ENCODE measurements at places on chromosomes 12 and 14.

- DNase-seq, result no peak
Measured at GRCh38 chr12:124919521-124920352, 5.3 kb upstream of the UBC start.

GRCh38 chr12:11676052-11676451 lies 26.6 kb downstream of the ETV6 start:
- DNase-seq, result no peak

- no peak for DNase-seq
Measured at GRCh38 chr12:1809591-1810190, 10.7 kb upstream of the LRTM2 start.

- DNase-seq, result no peak
Measured at GRCh38 chr12:5577741-5578140, 145.8 kb downstream of the NTF3 start.

DNA sequence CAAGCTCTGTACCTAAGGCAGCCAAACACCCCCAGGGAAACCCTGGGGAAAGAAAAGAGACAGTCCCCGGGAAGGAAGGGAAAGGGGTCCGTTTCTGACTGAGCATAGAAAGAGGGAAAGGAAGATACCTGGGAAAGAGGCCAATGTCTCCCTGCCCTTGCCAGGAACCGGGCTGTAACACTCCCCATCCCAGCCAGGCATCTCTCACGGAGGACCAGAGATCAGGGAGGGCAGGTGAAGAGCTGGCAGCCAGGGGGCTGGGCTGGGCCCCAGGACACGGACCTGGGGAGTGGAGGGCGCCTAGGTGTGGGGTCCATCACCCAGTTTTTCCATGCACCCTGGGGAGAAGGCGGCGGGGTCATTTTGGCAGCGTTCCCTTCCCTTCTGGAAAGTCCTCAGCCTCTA lies 18.9 kb upstream of the PLEKHH1 start:
- DNase-seq, result no peak

- DNase-seq, result no peak
Measured at GRCh38 chr12:75747572-75748021, 236.2 kb upstream of the KRR1 start.

GRCh38 chr12:108232565-108232964 lies 103.5 kb downstream of the WSCD2 start:
- DNase-seq, result no peak

DNA sequence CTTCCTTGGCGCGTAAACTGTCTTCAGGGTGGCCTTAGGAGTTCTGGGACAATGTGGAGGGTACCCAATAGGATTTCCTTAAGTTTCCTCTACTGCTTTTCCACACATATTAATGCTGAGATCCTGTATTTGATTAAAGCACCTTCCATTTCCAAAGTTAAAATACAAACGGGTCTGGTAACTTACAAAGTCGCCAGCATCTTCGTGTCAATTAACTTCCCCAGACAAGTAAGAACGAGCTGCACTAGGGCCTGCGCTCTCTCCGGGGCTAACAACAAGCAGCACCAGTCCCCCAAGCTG lies 130.9 kb downstream of the NDUFA12 start:
- no peak for DNase-seq

GRCh38 chr14:24892497-24893051 lies 157.4 kb downstream of the STXBP6 start:
- DNase-seq, result no peak

DNA sequence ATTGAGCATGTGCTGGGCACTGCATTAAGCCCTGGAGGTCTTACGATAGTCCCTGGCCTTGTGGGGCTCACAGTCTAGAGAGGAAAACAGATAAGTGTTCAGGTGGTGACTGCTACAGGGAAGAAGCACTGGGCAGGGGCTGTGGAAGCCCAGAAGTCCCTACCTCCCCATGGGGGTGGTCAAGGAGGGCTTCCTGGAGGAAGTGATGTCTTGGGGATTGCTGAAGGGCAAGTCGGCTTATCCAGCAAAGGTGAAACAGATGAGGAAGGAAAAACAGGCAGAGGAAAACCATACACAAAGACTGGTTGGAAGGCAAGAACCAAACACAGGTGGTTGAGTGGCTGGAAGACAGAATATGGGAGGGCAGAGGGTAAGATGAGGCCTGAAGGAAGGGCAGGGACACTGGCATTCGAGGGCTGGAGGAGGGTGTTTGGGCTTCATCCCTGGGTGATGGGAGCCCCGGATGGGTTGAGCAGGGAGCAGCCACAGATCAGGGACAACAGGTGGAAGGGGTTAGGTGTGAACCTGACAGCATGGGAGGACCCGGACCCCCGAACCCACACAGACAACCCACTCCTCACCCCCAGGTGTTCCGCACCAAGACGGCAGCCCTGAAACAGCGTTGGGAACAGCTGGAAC lies 2.8 kb downstream of the CFAP73 start:
- no peak for DNase-seq

DNA sequence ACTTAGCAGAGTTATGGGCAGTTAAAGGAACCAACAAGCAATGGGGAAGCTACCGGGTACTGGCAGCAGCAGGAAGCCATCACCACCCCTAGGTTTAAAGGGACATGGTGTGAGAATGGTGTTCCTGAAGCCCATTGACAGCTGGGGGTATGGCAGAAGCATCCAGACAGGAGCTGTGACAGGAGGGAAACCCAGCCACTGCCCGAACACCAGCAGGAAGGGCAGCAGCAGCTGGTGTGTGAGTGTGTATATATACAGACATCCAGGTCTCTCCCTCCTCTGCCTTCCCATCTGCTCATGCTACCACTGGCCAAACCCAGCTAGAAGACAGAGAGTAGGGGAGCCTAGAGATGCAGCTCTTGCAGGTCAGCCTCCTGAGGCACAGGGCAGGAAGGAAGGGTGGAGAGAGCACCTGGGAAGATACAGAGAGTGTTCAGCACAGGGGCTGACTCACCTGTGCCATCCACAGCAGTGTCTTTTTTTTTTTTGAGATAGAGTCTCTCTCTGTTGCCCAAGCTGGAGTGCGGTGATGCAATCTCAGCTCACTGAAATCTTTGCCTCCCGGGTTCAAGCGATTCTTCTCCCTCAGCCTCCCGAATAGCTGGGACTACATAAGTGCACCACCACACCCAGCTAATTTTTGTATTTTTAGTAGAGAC lies 9.2 kb upstream of the ADCK1 start:
- DNase-seq, result no peak

- DNase-seq, result no peak
Measured at GRCh38 chr12:78406828-78407227, 457.7 kb upstream of the SYT1 start.

DNA sequence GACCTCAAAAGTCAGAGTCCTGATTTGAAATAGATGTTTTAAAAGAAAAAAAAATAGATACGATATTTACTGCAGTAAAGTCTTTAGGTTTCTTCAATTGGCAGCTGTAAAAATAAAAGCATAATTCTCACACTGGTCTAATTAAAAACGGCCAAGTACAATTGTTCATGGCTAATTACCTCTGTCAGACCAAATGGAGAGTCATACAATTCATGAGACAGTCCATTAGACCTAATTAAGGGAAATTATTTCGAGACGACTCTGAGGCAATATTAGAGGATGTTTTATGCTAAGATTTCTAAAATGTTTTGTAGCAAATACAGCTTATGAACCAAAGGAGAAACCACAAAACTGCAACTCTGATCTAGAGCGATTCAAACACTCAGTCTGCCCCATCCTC lies 131.3 kb downstream of the PHLDA1 start:
- no peak for DNase-seq

DNA sequence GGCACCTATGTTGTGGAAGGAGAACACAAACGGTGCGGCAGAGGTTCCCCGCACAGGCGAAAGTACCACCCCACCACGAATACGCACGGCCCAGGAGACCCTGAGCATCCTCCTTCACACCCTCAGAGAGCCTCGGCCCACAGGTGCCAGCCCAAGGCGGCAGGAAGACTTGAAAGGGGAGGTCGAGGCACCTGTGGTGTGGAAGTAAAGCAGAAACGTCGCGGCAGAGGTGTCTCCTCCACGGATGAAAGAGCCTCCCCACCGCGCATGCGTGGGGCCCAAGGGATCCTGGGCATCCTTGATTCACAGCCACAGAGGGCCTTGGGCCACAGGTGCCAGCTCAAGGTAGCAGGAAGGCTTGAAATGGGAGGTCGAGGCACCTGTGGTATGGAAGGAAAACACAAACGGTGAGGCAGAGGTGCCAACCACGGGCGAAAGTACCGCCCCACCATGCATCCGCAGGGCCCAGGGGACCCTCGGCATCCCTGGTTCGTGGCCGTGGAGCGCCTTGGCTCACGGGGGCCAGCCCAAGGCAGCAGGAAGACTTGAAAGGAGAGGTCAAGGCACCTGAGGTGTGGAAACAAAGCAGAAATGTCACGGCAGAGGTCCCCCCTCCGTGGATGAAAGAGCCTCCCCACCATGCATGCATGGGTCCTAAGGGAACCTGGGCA lies 380.1 kb downstream of the ALG10 start:
- DNase-seq, result no peak

DNA sequence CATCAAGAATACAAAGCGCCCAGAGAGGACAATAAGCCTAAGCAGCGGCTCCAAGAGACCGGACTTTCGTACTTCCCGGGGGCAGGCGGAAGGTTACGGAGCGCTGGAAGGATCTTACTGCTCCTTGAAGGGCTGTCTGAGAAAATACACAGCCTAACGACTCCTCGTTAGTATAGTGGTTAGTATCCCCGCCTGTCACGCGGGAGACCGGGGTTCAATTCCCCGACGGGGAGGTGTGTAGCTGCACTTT lies 12.1 kb upstream of the TMPO start:
- no peak for DNase-seq

DNA sequence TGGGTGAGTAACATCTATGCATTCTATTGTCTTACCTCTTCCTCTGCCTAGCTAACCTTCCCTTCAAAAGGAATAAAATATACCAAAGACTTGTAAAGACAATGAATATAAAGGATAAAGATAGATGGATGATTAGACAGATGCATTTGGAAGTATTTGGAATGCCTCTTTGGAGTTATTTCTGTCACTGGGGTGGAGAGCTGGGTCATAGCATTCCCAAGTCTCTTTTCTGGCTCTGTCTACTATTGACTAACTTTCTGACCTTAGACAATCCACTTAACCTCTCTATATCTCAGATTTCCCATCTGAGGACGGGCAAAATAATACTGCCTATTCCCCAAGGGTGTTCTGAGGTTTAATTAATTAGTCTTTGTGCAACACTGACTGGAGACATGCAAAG lies 517.4 kb downstream of the DIO2 start:
- no peak for DNase-seq

DNA sequence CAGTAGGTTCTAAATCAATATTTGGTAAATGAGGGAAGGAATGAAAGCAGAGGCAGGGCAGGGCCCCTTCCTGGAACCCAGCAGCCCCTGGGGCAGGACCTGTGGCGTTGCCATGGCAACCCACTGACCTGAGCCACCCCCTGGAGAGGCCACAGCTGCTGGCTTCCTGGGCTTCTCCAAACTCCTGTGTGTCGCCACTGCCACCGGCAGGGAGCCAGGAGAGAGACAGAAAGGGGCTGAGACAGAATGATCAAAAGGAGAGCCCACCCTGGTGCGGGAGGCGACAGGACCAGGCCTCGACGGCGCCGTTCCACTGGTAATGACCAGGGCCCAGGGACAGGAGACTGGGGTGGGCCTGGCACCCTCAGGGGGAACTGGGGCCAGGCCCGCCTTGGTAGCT lies 18.2 kb downstream of the RFX4 start:
- DNase-seq, result no peak

GRCh38 chr12:3084742-3085141 lies 7.6 kb downstream of the TSPAN9 start:
- no peak for DNase-seq

- DNase-seq, result no peak
Measured at GRCh38 chr14:61701946-61702345, 6.6 kb downstream of the HIF1A start.

DNA sequence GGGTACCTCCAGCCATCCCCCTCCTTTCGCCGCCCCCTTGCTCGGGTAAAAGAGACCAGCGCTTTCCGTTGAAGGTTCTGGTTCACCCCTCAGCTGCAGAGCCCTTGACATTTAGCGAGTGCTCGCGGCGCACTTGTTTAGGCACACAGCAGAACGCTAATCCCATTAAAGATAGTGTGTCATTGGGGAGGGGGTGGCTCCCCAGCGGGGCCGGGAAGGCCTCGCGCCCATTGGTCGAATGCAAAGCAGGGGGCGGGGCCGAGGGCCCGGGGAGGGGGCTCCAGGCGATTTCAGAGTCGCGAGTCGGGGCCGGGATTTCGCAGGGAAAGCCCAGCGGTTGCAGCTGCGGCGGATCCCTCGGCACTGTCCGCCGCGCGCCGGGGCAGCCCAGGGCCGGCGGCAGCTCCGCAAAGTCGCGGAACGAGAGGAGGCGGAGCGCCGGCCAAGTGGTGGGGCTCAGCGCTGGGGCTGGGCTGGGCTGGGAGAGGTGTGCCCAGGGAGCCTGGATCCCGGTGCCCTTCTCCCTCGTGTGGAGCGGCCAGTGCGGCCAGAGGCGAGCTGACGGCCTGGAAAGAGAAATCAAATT lies 122.9 kb downstream of the TSPAN9 start:
- no peak for DNase-seq

- no peak for DNase-seq
Measured at GRCh38 chr12:3456809-3457208, 34.2 kb upstream of the PRMT8 start.

DNA sequence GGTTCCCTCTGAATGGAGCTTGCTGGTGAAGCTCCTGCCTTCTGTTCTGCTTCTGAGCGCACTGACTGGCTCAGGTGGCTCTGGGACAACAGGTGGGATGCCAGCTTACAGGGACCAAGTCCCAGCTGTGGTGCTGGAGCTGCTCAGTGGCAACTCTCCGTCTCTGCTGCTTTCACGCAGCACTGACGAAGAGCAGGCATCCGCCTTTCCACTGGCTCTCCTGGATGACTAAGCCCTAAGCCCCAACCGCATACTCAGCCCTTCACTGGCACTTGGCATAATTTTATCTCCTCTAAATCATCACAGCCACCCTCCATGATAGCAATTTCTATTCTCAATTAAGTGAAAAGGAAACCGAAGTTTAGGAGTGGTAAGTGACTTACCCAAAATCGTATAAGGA lies 3.7 kb upstream of the RTL1 start:
- no peak for DNase-seq

All from cortex of kidney (tissue), 1 donor.